ENCODE measurements at places on chromosomes 1 and 21.
A peak's percentile ranks its signal among the peaks of the same experiment; 100 is the strongest.

GRCh38 chr1:150062113-150062512 lies 5.5 kb upstream of the VPS45 start:
- no peak for DNase-seq

GRCh38 chr1:52153010-52153409 lies 11.1 kb downstream of the ZFYVE9 start:
- DNase-seq, result no peak

DNA sequence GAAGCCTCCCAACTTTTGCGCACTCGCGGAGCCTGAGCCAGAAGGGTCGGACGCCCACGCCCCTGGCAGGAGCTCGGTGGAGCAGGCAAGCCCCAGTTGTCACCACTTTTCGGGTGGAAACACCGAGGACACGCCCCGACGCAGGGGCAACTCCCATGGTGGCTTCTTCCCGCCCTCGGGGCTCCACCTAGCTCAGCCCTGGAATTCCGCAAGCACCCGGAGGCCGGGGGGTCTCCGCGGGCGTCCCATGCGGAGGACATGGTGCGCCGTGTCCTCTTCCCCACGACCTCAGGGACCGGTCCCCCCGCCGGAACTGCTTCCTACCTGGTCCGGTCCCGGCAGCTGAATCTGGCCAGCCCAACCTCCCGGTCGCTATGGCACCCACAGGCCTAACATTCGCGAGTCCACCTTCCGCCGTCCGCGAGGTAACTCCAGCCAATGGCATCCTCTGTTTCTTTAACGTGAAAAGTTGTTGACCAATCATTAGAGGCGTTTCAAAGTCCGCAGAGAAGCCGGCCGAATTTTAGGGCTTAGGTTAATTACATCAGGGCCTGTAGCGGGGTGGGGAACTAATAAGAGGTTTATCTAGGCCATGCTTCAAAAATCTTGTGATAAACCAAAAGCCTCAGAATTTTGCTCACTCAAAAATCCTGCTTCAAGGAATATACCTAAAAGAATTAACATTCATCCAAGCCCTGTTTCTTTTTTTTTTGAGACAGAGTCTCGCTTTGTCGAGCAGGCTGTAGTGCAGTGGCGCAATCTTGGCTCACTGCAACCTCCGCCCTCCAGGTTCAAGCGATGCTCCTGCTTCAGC lies at the start of gene STPG1:
TSS of gene STPG1 (minus strand) at position 433 of the 814 bp plus-strand sequence. CDS start 12,394 bp downstream, outside the sequence.
- DNase-seq, result peak; percentile 34

GRCh38 chr1:109513110-109513710 lies 3.7 kb upstream of the AMIGO1 start:
- DNase-seq, result no peak

GRCh38 chr1:209421978-209422680 lies 161.4 kb upstream of the CAMK1G start:
- DNase-seq, result no peak

GRCh38 chr1:239960366-239960765 lies 131.3 kb upstream of the FMN2 start:
- DNase-seq, result no peak

GRCh38 chr1:248818505-248819374 lies 7.0 kb downstream of the SH3BP5L start:
- no peak for DNase-seq

DNA sequence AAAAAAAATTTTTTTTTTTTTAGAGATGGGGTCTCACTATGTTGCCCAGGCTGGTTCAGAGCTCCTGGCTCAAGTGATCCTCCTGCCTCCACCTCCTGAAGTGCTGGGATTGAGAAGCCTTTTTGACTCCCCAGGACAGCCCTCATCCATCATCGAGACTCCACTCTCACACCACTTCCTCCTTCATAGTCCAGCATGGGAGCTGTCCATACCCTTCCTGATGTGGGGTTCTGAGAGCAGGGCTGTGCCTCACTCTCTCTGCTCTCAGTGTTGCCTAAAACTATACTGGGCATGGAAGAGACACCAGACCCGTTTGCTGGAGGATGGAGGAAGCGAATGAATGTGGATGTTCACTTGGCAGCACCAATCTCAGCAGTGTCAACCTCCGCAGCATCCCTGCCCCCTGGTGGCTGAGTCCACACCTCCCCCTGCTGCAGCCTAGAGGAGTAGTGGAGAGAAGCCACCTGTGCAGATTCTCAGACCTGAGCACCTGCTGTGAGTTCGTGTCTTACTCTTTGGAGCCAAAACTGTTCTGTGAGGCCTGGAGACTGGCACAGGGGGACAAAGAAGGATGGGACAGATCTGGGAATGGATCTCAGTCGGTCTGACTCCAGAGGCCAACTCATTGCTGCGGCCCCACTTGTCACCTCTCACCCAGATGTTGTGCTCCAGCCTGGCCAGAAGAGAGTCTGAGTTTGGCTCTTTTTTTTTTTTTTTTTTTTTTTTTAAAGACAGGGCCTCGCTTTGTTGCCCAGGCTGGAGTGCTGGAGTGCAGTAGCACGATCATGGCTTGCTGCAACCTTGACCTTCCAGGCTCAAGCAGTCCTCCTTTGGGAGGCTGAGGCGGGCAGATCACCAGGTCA lies 17.7 kb downstream of the TINAGL1 start:
- no peak for DNase-seq

DNA sequence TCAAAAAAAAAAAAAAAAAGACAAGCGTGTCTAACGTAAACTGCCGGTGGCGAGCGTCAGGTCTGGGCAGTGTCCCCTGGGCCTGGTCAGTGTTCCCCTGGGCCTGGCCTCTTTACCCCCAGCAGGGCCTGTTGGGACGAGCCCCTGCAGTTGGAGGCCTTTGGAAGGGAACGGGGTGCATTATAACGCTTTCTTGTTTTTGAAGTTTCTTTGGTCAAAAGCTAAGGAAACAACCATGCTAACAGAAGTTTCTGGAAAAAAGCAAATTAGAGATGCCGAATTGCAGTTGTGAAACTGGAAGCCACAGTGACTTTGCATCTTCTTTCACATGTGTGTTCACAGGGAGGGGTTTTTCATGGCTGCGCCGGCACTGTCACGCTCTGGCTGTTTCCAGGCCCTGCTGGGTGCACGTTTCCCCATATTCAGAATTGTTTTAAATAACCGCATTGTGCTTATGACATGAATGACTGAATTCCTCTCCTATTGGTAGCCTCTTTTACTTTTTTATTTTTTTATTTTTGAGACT lies 16.0 kb downstream of the RRP1 start:
- no peak for DNase-seq

- DNase-seq, result no peak
Observed at GRCh38 chr1:172936088-172936645, 114.6 kb downstream of the TNFSF18 start.

DNA sequence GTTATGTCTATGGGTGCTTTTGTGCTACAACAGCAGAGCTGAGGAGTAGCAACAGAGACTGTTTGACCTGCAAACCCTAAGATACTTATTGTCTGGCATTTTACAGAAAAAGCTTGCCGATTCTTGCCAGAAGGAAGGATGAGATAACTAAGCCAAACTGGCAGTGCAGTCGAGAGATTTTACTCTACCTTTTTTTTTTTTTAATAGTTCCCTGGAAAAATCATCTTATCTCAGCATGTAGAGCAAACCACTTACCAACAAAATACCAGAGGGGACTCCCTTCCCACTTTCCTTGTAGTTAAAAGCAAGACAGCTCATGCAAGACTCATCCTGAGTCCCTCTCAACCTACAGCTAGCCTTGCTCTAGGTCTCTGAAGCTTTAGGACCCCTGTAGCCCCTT lies 132.9 kb downstream of the SYT2 start:
- DNase-seq, result no peak

- no peak for DNase-seq
Observed at GRCh38 chr1:8370046-8370881, 52.4 kb downstream of the SLC45A1 start.

- DNase-seq, result no peak
Observed at GRCh38 chr1:246564839-246565750, 966 bp downstream of the TFB2M start.

DNA sequence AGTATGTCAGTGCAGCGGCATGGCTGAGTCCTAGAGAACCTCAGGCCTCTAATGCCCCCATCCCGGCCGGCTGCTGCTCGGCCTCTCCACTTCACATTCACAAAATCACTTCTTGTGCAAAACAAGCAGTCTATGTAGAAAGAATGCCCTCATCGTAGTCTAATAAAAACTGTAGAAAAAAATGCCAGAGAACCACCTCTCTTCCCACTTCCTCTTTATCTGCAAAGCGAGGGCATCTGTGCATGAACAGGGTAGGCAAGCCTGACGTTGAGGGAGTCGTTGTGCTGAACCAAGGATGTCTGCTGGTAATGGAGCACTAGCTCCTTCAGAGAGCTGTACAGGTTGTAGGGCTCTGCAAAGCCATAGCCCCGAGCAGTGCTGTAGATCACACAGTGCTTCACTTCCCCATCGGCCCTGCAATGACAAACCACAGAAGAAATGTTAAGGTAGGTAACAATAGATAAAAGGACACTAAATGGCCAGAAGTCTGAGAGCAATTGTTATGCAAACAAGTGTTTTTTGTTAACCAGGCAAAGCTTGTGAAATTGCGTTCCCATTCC lies 88.9 kb downstream of the PIK3R3 start:
- DNase-seq, result no peak

GRCh38 chr1:196372896-196373536 lies 235.2 kb downstream of the KCNT2 start:
- no peak for DNase-seq

GRCh38 chr1:41391834-41392527 lies 30.7 kb downstream of the FOXO6 start:
- no peak for DNase-seq

DNA sequence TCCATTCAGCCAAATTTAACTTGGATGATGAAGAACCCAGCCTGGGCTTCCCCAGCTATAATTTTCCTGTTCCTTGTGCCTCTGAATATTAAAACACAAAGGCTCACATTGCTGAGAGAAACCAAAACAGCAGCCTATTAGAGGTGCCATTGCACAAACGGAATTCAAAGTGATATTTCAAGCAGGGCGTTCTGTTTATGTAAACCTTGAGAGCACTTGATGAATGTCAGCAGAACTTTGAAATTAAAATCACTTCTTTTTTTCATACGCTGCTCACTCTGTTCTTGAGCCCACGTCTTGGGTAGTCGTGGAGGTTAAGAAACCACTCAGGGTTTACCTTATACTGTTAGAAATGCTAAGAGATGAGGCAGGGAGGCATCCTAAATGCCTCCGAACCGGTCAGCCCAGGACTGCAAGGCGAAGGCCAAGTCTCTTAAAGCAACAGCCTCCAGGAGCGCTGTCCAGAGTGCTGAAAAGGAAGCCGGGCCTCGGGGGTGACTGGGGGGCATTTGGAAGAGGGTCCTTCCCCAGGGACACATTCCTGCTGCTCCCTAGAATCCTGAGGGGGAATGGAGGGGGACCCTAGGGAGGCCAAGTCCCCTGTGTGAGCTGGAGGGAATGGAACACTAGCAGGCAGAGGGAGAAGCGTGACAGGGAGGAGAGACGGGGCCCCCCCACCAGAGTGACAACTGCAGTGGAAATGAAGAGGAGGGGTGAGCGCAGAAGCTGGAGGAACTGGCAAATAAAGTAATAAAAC lies 154.8 kb upstream of the VAMP3 start:
- DNase-seq, result no peak

GRCh38 chr21:22352088-22352487 lies 1353.9 kb downstream of the NCAM2 start:
- DNase-seq, result no peak

DNA sequence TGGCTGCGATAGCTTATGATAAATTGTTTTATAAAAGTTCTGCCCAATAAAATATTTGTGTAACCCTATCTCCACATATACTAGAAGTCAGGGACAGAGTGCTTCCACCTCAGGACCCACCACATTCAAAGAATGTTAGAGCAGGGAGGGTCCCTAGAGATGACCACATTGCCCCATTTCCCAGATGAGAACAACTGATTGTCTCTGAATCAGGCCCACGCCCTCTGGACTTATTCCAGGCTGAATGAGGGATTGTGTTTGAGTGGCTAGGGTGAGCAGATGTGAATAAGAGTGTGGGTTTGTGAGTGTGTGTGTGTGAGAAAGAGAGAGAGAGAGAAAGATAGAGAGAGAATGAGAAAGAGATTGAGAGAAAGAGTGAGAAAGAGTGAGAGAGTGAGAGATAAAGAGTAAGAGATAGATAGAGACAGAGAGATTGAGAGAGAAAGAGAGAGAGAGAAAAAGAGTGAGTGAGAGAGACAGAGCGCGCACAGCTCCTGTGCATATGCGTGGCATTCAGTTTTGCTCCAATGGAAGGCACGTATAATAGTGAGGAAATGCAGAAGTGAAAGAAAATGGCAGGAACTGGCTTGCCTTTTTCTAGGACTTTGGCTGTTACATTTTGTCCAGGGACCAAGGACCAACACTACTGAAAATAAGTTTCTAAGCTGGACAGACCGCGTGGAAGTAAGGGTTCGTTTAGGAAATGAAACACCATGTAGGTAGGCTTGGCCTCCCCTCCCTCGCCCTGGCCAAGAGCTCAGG lies 94.1 kb downstream of the ABCA4 start:
- no peak for DNase-seq

GRCh38 chr1:32063261-32063681 lies 9.5 kb upstream of the TMEM39B start:
- DNase-seq, result peak; percentile 60

DNA sequence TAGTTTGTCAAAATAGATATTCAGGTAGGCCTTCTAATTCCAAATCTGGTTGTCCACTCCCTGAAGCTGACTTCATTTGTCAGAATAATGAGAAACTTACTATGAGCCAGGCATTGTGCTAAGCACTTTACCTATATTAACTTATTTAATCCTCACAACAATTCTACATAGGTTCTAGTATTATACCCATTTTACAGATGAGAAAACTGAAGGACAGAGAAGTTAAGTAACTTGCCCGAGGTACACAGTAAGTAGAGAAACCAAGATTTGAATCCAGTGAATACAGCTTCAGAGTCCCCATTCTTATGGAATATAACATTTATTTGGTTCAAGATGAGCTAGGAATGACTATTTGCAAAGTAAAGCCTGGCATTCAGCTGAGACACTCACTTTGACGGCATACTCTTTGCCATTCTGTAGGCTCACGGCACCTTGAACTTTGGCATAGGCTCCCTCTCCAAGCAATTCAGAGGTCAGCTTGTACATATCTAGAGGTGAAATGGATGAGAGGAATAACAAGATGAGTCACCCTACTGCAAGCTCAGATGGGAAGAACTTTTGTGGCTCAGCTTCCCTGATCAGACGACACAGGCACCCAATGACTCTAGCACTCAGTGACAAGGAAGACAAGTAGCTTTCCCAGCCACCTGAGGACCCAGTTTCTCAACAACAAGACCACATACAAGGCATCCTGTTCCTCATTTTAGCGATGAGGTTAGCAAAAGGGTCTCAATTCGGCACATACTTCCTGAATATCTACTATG lies 23.7 kb downstream of the MKNK1 start:
- no peak for DNase-seq

GRCh38 chr21:42387843-42388340 lies 8.0 kb downstream of the TMPRSS3 start:
- DNase-seq, result no peak

GRCh38 chr21:45542242-45542666 lies at the start of gene SLC19A1:
SLC19A1 (minus strand) TSS chr21:45542440; CDS start chr21:45537959, 4,481 bp downstream.
- no peak for DNase-seq

DNA sequence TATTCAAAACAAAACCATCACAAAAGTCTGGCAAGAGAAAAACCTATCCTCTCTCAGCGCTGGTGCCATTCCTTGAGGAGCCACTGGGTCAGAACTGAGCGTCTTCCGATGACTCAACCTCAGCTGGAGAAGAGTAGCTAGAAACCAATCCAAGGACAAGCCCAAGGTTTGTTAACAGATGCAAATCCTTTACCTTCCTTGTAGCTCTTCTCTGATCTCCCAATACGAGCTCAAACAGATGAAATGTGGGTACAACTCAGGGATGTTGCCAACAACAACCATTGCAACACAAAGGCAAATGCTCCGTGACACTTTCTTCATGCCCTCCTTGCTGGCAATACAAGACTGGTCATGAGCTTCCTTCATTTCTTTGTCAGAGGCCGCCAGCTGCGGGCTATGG lies 337.1 kb downstream of the SIPA1L2 start:
- no peak for DNase-seq
